ENCODE measurements at places on chromosomes 13 and 19.

- DNase-seq: peak; percentile 26
These were observed 16.8 kb downstream of the MBD3L2B start for GRCh38 chr19:7004313-7004931.

GRCh38 chr19:32870981-32871451 is 1.4 kb upstream of the SLC7A9 start:
- no peak for DNase-seq

DNA sequence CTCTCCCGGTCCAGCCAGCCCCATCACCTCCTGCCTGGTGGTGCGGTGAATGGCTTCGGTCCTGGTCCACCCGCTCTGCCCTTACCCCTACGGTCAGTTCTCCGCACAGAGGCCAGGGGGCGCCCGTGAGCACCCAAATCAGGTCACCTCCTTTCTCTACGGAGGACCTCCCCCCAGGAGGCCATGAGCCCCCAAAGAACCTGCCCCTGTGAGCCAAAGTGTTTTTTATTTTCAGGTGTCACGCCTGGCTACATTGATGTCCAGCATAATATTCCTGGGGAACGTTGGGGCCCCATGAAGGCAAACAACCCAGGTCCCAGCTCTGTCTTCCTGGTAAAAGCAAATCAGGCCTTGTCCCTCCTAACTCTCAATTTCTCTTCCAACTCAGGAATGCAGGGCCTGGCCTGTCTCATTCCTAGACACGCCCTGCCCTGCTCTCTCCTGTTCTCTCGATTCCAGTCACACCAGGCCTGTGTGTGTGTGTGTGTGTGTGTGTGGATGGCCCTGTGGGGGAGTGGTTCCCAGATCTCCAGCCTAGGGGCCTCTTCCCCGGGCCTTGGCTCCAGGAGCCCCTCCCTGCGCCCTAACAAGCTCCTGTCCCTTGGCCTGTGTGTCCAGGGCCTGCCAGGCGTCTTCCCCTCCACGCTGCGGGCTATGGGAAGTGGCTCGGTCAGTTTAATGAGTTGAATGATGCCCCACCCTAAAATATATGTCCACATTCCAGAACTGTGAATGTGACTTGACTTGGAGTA is 9.7 kb upstream of the GIPC1 start:
- peak; percentile 99 for DNase-seq

- DNase-seq: no peak
These were observed 41.4 kb downstream of the DEDD2 start for GRCh38 chr19:42175952-42176648.

- DNase-seq: no peak
These were observed 10.6 kb downstream of the CCDC8 start for GRCh38 chr19:46402725-46403124.

GRCh38 chr13:45895881-45896280 is 44.3 kb upstream of the SIAH3 start:
- DNase-seq: no peak

- DNase-seq: peak; percentile 88
These were observed 116.4 kb downstream of the TSHZ3 start for GRCh38 chr19:31232871-31233270.

DNA sequence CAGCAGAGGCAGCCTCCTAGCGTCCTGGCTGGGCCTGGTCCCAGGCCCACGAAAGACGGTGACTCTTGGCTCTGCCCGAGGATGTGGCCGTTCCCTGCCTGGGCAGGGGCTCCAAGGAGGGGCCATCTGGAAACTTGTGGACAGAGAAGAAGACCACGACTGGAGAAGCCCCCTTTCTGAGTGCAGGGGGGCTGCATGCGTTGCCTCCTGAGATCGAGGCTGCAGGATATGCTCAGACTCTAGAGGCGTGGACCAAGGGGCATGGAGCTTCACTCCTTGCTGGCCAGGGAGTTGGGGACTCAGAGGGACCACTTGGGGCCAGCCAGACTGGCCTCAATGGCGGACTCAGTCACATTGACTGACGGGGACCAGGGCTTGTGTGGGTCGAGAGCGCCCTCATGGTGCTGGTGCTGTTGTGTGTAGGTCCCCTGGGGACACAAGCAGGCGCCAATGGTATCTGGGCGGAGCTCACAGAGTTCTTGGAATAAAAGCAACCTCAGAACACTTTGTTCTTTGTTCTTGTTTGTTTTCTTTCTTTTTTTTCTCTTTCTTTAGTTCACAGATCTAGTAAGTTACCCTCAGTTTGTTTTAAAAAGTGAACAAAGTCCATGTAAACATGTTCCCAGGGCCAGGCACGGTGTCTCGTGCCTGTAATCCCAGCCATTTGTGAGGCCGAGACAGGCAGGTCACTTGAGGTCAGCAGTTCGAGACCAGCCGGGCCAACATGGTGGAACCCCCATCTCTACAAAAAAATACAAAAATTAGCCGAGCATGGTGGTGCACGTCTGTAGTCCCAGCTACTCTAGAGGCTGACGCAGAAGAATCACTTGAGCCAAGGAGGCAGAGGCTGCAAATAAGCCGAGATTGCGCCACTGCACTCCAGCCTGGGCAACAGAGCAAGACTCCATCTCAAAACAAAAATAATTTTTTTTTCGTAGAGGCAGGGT is 10.2 kb downstream of the ANGPTL4 start:
- no peak for DNase-seq

DNA sequence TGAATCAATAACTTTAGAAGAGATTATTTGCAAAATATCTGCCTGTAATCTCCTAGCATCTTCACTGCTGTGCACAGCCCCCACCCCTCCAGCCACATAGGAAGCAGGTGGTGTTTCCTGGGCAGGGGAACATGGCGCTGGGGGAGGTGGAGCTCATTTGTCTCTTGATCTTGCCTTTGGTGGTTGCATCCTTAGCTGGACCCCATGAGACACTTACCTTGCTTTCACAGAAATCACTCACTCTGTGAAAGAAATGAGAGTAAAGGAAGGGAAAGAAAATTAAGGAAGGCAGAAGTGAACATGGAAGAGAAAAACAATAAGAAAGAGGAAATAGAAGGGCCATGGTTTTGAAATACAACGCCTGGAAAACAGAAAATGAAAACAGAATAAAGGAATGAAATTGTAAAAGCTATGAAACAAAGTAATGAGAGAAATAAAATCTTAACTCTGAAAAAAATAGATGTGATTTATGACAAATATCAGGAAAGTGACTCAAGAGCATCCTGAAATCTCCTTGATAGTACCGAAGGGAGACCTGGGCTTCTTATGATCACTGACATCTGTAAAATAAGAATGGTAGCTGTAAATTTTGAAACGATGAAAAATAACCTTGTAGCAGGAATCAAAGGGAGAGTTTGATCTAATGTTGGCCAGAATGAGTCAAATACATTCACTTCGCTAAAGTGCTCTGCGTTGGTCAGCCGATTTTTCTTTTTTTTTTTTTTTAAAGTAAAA is 17.2 kb upstream of the RNASEH2B start:
- no peak for DNase-seq

GRCh38 chr13:77416666-77417212 is 89.8 kb upstream of the MYCBP2 start:
- DNase-seq: no peak
